ENCODE measurements at places on chromosomes 4 and X. TPM values are rescaled to one million over a fixed set of nuclear protein-coding genes. Genes with fewer than 3 reads are reported as not detected.

Gene GLUD2
- total RNA-seq = 7.6 TPM

Gene LANCL3
- total RNA-seq = 1.8 TPM

Gene LUZP4
- not detected for total RNA-seq

Gene AKAP4
- total RNA-seq = not detected

Gene GABRQ
- total RNA-seq = 0.03 TPM

Gene TCEAL1
- total RNA-seq = 37.5 TPM

Gene MAGEA2
- total RNA-seq = not detected

- DNase-seq = no peak
These were observed 665.7 kb downstream of the ZNF674 start for GRCh38 chrX:45879512-45879911.

GRCh38 chr4:81486502-81486901, 14.8 kb upstream of the RASGEF1B start:
- no peak for DNase-seq

DNA sequence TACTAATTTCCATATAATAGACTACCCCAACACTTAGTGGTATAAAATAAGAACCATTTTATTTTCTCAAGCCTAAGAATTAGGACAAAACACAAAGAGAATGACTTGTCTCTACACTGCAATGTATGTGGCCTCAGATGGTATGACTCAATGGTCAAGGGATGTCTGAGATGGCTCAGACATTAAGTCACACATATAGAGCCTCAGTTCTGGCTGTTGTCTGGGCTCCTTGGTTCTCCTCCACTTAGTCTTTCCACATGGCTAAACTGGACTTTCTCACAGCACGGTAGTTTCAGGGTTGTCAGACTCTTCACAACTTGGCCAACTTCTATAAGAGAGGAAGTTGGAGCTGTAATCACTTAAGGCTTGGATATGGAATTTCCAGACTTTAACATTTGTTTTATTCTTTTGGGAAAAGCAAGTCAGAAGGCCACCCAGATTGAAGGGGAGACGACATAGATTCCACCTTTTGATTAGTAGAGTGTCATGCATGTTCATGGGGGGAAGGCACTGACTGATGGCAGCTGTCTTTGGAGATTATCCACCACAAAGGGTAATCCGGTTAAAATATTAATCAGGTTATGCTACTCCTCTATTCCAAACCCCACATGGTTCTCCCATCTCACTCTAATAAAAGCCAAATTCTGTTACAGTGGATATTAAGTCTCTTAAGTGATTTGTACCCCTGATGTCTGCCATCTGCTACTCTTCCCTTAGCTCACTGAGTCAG, 9.4 kb downstream of the IL15 start:
- DNase-seq = no peak

- DNase-seq = no peak
These were observed 109.4 kb downstream of the ZNF518B start for GRCh38 chr4:10347815-10348214.

DNA sequence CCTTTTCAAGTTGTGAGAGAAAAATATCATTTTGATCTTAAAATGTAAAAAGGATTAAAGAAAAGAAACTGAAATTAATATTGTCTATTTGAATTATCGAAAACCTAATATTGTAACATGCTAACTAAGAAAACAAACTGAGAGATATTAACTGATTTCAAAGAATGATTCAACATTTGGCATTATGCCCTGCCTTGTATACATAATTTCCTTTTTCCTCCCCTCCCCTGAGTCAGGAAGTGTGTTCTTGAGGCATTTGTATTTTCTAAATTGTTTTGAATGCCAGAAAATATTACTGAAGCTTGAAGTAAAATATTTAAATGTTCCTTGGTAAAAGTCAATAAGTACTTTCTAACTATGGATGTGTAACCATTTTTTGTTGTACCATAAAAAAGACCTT, 49.4 kb downstream of the RPS6KA3 start:
- no peak for DNase-seq

DNA sequence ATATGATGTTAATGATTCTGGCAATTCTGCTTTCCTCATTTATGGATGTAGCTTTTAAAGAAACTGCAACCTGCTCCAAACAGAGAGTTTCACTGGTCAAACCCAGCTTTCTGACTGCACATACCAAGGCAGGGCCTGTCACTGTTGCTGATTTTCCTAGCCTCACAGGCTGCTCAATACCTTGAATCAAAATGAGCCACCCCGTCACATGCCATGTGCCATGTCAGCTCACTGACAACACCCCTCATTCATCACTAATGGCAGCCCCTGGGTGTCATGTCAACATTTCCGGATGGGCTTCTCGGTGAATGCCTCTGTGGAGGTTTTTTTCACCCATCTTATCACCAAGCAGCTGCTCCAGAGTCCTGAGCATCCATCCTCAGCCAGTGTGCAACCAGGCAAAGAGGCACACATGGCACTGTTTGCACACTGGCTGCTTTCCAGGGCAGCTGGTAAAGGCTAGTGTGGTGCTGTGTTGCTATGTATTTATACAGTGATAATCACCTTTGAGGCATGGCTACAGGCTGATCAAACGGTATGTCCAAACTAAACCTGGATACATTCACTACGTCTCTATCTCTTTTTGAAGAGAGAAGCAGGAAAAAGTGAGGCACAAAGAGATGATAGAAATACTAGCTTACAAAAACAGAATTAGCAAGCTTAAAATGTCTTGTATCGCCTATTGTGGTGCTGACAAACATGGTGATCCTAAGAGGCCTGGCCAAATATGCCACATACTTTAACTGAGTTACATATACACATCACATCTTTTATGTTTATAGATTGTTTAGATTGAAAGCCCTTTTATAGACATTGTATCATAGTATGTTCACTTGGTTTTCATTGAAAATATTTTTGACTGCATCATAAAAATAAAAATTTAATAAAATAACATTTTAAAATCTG, 94.6 kb upstream of the INPP4B start:
- DNase-seq = no peak

GRCh38 chrX:107445631-107446030, 3.8 kb upstream of the FRMPD3 start:
- DNase-seq = no peak

DNA sequence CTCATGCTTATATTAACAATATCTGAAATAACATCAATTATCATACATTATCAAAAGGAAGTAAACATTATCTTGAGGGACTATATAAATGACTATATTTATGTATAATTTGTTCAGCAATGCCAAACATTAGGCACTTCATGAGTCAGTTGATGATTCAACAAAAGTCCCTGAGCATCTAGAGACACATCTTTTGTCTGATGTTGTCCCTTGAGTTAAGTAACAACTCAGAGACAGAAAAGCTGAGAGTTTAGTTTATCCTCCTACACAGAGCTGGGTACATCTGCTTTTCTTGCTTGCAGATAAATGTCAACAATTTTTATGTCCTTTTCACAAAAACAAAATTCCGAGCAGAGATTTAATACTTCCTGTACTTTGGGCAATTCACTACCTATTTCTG, 311.1 kb downstream of the INPP4B start:
- no peak for DNase-seq

DNA sequence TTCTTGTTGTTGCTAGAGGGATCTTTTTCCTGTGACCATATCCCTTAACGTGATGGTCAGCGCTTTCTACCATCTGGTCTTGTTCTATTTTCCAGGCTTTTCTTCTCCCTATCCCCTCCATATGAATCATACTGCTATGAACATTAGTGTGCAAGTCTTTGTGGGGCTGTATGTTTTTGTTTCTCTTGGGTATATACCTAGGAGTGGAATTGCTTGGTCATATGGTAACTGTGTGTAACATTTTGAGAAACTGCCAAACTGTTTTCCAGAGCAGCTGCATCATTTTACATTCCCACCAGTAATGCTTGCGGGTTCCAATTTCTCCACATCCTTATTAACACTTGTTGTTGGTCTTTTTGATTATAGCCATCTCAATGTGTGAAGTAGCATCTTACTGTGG, 121.4 kb downstream of the SPRY1 start:
- no peak for DNase-seq

DNA sequence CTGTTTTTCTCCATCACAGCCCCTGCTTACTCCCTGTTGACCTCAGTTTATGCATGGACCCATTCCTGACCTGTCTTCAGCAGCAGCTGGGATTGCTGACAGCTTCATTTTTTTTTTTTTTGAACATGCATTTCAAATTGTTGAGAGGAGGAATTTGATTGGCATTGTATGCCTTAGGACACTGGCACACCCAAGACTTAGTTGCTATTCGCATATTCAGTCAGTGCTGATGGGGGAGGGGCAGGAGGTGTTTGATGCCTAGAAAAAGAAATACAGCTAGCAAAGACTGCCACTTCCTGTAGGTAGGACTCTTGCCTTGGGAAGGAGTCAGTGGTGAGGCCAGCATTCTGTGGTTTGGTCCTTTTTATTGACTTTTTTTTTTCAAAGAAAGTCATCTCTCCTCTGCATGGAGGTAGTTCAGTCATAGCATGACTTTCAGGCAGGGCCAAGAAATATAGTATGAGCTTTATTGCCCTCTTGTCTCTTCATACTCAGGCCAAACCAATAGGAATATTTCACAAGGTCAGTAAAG, 33.6 kb upstream of the XK start:
- no peak for DNase-seq

- peak; percentile 16 for DNase-seq
These were observed 9.9 kb downstream of the ZNF157 start for GRCh38 chrX:47380268-47380667.

DNA sequence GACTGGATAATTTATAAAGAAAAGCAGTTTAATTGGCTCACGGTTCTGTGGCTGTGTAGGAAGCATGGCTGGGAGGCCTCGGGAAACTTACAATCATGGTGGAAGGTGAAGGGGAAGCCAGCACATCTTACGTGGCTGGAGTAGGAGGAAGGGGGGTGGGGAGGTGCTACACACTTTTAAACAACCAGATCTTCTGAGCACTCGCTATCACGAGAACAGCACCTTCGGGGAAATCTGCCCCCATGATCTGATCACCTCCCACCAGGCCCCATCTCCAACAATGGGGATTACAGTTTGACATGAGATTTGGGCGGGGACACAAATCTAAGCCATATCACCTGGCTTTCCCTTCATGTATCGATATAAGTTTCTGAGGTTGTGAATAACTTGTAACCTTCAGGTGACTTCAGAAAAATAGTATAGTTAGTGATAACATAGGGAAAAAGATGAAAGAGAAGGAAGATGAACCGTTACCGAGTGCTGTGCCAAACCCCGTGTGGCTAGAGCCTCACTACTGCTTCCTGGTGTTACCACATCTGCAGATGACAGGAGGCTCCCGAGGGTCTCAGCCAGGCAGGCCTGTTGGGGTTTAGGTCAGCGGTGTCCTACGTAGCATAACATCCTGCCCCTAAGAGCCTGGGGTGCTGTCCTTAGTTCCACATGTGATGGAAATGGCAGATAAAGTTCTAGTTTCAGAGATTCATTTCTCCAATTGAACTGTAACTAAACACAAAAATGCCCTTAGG, 103.5 kb downstream of the TNIP2 start:
- DNase-seq = no peak

DNA sequence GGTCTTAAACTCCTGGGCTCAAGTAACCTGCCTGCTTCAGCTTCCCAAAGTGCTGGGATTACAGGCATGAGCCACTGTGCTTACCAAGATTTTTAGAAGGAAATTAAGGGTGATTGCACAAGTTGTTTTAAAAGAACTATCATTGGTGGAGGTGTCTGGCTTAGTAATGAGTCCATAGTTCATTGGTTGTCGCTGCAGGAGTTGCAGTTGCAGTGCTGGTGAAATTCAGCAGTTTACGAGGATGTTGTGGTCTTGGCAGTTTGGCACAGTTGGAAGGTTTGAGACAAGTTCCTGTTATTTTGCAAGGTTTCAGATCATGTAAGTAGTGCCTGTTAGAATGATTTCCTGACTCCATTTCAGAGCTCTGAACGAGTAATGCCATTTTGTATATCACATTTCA, 48.1 kb downstream of the RAB40AL start:
- no peak for DNase-seq

DNA sequence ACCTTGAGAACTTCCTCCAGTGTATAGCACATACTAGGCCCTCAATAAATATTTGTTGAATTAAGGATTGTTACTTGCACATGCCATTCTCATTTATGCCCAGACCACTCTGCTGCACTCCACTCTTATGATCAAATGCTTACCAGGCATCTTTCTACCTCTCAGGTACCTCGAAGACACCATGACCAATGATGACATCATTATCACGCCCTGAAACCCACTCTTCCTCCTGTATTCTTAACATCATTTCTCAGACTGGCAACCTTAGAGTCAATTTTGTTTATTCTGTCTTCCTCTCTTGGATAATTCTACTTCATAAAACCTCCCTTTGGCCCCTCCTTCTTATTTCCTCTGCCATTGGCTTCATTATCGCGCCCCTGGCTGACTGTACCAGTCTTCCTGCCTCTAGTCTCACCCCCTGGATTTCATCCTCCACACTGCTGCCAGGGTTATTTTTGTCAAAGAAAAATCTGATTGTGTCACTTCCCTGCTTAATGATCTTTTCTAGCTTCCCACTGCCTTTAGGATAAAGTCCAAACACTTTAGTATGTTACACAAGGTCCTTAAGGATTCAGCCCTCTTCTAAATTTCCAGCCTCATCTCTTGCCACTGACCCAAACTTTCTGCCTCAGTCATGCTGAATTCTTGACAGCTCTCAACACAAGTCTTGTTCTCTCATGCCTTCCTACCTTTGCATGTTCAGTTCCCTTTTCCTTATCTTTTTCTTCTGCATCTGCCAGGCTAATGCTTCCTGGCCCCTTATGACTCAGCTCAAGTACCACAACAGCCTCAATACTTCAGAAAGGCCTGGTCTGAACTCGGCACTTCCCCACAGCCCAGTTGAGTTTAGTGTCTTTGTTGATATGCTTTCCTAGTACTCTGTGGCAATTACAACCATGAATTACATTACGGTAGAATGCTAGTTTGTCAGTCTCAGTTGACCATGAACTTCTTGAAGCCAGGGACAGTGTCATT, 45.8 kb downstream of the HDAC8 start:
- no peak for DNase-seq

- DNase-seq = peak; percentile 40
These were observed at the start of gene FRAS1 for GRCh38 chr4:78057135-78057599. Gene FRAS1 (plus strand): TSS chr4:78057323. CDS start chr4:78058010, 687 bp downstream.

DNA sequence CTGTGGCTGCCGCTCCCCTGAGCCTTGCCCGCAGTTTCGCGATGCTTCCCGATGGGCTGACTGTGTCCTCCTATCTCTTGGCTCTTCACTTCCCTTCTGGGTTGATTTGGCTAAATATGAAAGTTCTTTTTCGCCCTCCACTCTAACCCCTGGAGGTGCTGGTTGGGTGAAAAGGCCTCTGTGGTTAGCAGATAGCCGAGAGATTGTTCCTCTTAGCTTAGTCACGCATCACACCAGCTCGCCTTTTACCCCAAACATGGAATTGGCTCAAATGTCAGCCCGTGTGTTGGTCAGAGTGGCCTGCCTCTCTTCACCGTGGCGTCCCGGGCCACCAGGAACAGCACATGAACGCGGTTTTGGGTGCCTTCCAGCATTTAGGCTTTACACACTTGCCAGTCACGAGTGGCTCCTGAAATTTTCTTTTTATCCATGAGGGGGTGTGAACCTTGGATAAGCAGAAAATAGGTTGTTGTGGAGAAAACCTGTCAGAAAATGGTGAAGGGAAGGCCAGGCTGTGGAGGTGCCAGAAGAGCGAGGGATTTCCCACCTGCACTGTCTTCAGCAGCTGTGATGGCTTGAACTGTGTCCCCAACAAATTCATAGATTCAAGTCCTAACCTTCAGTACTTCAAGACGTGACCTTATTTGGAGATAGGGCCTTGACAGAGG, 8.9 kb downstream of the CLCN4 start:
- no peak for DNase-seq

All from mucosa of gallbladder (tissue), 1 donor.